Left hindlimb (tissue), 1 donor: ENCODE measurements at places on chromosomes 1 and 21.

DNA sequence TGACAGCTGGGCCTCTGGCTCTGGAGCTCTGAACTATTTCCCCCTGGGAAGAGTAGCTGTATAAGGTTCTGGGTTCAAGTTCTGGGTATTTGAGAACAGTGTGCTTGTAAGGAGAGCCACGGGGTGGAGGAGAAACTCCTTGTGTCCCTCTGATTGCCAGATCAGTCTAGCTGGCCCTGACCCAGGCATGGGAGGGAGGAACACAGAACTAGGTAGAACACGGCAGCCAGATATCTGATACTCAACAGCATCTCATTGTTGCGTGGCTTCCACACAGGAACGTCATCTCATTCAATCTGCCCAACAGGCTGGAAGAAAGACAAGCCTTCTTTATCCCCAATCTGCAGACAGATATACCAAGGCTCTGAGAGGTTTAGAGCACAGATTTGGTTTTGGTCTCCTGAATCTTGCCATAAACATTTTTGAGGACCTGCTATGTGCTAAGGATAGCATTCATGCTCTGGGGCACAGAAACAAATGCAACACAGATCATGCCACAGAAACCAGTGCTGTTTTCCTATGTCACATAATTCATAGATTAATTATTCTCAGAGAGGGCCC, 83.8 kb downstream of the PLXNA2 start:
- no peak for DNase-seq

DNA sequence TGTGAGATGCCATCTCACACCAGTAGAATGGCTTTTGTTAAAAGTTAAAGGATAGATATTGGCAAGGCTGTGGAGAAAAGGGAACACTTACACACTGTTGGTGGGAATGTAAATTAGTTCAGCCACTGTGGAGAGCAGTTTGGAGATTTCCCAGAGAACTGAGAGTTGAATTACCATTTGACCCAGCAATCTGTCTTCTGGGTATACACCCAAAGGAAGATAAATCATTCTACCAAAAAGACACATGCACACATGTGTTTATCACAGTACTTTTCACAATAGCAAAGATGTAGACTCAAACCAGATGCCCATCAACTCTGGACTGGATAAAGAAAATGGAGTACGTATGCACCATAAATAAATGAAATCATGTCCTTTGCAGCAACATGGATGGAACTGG, 88.6 kb upstream of the LRRC8D start:
- no peak for DNase-seq

- DNase-seq, result no peak
These were observed 529.2 kb downstream of the USP25 start for GRCh38 chr21:16258844-16259611.

DNA sequence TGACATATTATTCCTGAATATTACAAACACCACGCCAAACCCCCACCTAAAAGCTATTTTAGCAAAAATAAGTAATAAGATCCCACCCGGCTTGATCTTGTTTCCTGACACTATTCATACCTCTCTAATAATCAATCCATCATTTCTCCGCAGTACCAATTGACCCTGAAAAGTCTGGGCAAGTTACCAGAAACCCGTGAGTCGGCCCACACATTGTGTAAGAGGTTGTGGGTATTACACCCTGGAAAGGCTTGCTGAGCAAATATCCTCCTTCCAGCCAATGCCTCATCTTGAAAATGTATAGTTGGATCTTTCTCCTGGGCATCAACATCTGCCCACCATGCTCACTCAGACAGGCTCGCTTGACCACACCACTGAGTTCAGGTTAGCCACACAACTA, 451.0 kb downstream of the TTLL7 start:
- no peak for DNase-seq

- DNase-seq, result no peak
These were observed 413 bp downstream of the EFCAB7 start for GRCh38 chr1:63523738-63524137.

DNA sequence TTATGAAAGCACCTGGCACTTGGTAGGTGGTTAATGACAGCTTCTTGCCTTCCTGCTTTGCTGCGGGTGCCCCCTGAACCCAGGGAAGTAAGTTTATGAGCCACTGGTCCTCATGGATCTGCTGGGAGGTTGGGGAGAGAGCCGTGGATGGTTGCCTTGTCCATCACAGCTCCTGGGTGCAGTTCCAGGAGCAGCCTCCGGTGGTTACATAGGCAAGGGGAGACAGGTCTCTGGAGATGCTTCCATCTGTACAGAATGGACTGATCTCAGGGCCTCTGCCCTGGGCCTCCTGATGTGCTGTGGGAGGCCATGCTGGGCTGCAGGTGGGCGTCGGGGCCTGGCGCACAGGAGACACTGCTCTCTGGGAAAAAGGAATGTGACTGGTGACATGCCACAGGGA, 31.6 kb upstream of the ARHGEF10L start:
- no peak for DNase-seq

GRCh38 chr1:201309416-201309815, 26.1 kb downstream of the PKP1 start:
- peak; percentile 68 for DNase-seq

GRCh38 chr1:32066489-32066873, 6.3 kb upstream of the TMEM39B start:
- no peak for DNase-seq

- no peak for DNase-seq
These were observed 47.3 kb upstream of the LYPLAL1 start for GRCh38 chr1:219126377-219126776.

DNA sequence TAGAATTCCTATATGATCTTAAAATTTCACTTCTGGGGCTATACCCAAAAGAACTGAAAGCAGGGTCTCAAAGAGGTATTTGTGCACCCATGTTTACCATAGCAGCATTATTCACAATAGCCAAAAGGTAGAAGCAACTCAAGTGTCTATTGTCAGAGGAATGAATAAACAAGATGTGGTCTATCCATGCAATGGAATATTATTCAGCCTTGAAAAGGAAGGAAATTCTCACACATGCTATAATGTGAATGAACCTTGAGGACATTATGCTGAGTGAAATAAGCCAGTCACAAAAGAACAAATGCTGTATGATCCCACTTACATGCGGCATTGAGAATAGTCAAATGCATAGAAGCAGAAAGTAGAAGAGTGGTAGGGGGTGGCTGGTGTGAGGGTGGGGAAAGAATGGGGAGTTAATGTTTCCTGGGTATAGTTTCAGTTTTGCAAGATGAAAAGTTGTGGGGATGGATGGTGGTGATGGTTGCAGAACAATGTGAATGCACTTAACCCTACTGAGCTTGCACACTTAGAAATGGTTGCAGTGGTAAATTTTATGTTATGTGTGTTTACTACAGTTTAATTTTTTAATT, 122.4 kb downstream of the TOMM20 start:
- DNase-seq, result no peak

GRCh38 chr1:29853716-29854330, 617.5 kb downstream of the PTPRU start:
- no peak for DNase-seq

DNA sequence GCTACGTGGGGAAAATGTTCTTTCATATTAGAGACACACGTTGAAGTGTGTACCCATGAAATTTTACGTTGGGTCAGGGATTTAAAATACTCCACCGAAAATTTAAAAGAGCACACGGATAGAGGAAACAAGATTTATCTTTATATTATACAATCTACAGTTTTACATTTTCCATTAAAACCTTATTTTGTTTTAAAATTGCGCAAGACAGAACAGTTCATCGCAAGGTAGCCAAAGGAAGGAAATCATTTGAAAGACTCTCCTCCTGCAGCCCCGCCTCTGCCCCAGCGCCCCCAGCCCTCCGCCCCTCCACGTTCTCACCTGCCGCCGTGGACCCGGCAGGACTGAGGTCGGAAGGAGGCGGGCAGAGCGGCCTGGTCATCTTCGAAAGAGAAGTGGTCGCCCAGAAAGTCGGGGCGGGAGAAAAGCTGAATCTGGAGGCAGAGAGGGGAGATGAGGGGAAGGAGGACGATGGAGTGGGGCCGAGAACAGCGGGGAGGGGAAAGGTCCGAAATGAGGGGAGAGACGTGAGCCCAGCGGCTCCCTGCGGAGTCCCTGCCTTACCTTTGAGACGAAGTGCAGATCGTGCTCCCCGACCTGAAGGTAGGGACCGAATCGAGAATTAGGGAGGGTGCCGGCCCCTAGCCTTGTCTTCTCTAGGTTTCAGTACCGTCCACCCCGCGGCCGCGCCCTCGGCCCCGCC, 18.0 kb downstream of the CRYBG2 start:
- no peak for DNase-seq

DNA sequence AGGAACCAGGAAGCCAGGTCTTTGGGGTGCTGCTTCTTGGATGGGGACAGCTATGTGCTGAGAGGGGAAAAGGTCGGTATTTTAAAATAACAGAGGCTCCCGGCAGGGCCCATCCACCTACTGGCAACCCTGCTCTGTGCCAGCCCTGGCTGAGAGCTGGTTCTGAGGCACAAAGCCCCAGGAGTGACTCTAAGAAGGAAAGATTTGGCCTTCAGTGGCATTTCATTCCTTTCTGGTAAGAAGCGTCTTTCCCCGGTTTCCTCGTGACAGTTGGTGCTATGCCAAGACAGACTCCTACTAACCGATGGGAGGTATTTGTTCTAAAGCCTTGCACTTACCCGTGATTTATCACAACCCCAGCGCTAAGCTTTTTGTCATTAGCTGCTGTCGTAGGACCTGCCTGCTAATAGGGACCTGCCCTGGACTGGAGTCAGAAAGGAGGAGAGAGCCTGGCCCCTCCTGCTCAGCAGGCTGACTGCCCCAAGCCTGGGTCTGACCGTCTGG, 123.1 kb upstream of the ADAR start:
- DNase-seq, result no peak

DNA sequence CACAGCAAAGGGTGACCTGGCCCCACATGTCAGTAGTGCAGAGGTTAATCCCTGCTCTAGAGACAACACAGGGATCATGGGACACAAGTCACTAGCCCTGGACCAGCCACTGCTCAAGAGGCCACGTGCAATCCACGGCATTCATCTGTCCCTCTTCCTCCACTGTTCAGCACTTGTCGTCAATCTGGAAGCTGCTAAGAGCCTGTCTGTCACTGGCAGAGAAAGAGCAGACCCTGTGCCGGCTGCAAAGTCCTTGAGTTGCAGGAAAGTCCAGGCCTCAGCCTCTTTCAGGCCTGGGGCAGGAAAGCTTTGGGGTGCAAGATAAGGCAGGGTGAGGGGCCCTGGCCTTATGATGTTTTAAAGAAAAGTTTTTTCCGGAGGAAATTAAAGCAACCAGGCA, 16.7 kb downstream of the CELA2B start:
- no peak for DNase-seq

- DNase-seq, result peak; percentile 68
These were observed 84.6 kb downstream of the SYT2 start for GRCh38 chr1:202625416-202626360.

- no peak for DNase-seq
These were observed 2.6 kb downstream of the KRTAP10-12 start for GRCh38 chr21:44699502-44700001.

DNA sequence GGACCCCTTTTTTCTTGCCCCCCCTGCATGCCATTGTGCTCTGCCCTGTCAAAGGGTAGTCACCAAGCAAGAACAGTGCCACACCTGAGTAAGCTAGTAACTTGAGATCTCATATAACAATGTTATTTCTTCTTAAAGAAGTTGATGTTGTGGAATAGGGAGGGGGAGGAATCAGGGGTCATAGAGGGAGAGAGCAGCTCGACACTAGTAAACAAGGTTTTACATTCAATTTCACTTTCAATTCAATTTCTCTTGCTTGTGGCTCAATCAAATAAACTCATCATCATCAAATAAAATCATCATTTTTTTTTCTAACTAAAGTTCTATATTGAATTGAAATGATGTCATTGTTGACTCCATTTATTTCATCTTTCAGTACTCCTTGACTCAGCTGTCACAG, 106.4 kb downstream of the CRB1 start:
- DNase-seq, result no peak

- DNase-seq, result peak; percentile 19
These were observed 6.2 kb downstream of the SLC2A1 start for GRCh38 chr1:42952303-42953001.

DNA sequence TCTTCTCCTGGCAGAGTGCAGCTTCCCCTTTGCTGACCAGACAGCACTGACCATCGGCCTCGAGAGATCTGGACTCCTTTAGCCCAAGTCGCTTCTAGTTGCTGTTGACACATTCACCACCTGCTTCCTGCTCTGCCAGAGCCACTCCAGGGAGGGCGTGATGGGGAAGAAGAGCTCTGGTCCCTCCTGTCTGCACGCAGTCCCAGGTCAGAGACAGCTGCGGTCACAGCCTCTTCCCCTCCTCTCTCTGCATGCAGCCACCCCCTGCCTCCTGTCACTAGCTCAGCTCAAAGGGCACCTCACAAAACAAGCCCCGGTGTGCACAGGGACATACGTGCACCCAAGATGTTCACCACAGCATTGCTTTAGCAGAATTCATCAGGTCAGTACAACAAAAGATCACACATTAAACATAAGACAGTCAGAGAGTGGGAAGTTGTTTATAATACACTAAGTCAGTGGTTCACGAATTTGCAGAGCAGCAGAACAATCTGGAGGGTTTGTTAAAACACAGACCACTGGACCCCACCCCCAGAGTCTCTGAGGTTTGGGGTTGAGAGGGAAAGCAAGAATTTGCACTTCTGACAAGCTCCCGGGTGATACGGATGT, 132.9 kb downstream of the SYF2 start:
- DNase-seq, result no peak

DNA sequence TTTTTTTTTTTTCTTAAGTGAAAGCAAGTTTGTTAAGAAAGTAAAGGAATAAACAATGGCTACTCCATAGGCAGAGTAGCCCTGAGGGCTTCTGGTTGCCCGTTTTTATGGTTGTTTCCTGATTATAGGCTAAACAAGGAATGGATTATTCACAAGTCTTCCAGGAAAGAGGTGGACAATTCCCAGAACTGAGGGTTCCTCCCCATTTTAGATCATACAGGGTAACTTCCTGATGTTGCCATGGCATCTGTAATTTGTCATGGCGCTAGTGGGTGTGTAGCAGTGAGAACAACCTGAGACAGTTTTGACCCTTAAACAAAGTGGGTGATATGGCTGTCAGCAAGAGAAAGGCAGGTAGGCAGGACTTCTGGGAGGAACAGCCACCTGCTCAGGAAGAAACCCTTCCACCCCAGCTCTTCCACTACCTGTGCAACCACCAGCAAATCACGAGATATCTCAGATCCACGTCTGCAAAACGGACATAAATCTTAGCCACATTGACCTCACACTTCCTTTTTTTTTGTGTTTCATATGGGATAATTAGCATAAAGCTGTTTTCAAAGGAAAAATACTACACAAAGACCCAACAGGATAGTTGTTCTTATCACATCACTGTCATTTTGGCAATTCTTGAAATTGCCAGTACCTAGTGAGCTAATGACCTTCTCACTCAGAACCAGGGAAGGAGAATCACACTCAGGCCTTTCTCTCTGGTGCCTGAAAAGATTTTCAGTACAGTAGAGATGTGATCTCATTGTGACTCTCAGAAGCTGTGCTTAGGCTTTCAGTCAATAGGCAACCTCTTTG, 34.8 kb upstream of the DUSP10 start:
- no peak for DNase-seq
